ENCODE measurements at places on chromosomes 6 and 20.

- DNase-seq: no peak
Measured at GRCh38 chr20:34675993-34676641, 775 bp downstream of the PIGU start.

DNA sequence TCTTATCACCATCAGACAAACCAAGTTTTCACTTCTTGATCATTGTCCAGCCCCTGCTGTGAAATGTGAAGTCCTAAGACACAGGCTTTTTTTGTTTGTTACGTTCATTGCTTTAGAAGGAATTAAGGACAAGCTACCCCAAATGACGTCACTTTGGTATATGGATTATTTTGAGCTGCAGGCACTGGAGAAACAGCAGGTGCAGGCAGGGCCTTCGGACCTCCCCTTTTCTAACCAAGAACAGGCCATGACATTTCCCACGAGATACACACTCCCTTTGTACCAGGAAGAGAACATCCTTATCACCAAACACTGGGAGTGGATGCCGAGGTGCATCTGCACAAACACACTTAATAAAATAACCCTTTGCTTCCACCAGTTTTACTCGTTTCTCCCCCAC is 418.0 kb upstream of the SULF2 start:
- no peak for DNase-seq

DNA sequence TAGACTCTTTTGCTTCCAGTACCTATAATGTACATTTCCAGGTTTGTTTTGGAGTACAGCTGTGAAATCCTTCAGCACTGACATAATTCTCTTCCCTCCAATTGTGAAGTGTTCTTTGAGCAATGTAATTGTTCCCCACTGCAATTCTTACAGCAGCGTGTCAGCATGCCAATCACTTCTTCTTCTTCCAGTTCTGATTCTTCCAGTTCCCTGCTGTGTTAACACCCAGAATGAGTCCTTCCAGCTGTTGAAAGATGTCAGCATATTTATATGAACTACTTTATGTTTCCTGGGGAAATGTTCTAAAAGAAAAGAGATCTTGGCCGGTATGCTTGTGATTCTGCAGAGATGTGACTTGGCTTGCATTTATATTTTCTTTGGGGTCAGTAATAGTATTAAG is 213.9 kb downstream of the UNC5CL start:
- no peak for DNase-seq

DNA sequence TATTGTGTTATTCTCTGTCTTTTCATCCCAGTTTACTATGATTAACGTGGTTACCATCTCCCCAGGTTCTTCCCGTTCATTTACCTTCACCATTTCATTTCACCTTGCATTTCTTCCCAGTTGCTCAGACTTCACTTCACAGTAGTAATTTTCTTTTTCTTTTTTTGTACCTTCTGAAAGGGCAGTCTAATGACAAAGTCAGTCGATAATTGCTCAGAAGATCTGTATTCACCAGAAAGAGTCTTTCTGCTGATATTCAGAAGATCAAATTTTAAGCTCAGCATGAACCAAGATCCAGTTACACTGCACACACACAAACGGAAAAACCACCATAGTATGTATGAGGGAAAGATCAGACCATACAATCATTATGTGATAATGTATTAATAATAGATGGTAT is 265.5 kb downstream of the ADGB start:
- DNase-seq: no peak

DNA sequence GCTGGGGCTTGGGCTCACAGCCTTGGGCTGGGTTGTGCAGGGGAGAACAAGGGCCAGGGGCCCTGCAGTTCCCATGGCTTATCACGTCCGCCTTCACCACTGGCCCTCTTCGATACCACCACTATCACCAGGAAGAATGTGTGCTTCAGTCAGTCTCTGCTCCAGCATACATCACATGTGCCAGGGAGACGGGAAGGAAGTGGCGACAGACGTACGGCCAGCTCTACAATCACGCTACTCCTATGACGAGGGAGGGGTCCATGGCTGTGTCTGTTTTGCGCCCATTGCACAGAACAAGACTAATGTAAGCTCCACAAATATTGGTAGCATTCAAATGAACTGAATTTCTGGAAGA is 72.1 kb downstream of the TRAM2 start:
- no peak for DNase-seq

DNA sequence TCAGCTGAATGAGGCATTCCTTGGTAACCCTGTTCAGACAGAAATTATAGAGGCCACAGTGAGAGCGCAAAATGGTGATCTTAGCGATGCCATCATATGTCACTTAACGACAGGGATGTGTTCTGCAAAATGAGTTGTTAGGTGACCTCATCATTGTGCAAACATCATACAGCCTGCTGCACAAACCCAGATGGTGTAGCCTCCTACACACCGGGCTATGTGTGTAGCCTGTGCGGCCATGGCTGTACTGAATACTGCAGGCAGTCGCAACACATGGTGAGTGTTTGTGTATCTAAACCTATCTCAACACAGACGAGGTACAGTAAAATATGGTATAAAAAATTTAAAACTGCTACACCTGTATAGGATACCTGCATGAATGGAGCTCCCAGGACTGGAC is 234.1 kb upstream of the PMEPA1 start:
- DNase-seq: no peak

DNA sequence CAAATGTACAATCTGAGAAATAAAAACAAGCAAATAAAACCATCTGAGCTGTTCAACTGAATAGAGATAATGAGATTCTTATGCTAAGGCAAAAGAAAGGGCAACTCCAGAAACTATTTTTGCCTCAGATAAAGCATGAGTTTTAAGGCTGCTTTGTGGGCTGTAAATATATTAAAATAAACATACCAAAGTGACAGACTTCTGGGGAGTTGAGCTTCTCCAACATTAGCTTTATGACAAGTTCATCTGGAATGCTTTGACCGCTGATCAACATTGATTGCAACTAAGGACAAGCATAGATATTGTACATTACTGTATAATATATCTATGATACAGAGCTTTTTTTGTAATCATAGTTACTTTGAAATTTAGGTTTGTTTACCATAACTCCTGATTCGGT is 19.3 kb downstream of the AK9 start:
- no peak for DNase-seq

DNA sequence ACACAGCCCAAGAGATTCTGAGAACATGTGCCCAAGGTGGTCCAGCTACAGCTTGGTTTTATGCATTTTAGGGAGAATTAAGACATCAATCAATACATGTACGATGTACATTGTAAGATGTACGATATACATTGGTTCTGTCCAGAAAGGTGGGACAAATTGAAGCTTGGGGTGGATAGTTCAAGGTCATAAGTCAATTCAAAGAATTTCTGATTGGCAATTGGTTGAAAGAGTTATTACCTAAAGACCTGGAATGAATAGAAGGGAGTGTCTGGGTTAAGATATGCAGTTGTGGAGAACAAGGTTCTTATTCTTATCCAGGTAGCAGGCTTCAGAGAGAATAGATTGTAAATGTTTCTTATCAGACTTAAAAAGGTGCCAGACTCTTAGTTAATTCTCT is 31.8 kb upstream of the LCA5 start:
- DNase-seq: no peak

- no peak for DNase-seq
Measured at GRCh38 chr20:5662769-5663168, 87.4 kb upstream of the SHLD1 start.

GRCh38 chr20:32457479-32457986 is 99.4 kb downstream of the ASXL1 start:
- no peak for DNase-seq

DNA sequence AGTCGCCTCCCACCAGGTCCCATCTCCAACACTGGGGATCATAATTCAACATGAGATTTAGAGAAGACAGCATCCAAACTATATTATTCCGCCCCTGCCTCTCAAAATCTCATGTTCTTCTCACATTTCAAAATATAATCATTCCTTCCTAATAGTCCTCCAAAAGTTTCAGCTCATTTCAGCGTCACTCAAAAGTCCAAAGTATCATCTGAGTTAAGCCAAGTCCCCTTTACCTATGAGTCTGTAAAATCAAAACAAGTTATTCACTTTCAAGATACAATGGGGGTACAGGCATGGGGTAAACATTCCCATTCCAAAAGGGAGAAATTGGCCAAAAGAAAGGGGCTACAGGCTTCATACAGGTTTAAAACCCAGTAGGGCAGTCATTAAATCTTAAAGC is 39.5 kb upstream of the SUMO4 start:
- no peak for DNase-seq

DNA sequence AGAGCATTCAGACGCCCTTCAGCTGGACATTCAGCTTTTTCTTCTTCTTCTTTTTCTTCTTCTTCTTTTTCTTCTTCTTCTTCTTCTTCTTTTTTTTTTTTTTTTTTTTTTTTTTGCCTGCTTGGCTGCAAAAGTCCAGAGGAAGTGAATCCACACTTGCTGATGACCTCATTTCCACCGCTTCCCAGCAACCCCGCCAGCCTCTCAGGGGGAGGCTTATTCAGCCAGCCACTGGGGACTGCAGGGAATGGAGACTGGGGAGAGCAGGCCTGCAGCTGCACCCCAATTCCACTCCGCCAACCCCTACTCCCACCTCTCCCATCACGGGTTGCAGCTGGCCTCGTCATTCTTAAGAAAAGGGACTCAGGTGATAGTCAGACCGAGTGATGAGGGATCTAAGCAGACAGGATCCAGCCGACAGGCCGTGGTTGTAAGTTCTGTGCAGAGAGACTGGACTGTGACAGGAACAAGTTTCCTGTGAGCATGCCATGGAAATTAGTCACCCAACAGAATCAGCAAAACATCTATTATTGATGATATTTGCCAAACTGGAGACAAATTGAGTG is 59.0 kb upstream of the QKI start:
- no peak for DNase-seq

DNA sequence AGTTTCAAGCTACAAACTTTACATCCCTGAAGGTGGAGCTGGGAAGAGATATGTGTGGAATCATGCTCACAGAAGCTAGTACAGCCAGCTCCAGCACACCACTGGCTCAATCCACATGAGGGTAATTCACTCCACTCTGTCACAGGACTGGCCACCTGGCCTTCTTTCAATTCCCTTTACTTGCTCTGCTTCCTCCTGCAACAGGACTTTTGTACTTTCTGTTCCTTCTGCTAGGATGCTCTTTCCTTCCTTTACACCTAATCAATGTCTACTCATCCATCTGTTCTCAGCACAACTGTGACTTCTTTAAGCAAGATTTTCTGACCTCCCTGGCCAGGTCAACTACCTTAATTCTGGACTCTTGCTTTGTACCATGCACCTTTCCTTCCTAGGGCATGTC is 39.4 kb upstream of the MYB start:
- DNase-seq: no peak

- no peak for DNase-seq
Measured at GRCh38 chr6:10417681-10418104, 2.8 kb upstream of the TFAP2A start.

DNA sequence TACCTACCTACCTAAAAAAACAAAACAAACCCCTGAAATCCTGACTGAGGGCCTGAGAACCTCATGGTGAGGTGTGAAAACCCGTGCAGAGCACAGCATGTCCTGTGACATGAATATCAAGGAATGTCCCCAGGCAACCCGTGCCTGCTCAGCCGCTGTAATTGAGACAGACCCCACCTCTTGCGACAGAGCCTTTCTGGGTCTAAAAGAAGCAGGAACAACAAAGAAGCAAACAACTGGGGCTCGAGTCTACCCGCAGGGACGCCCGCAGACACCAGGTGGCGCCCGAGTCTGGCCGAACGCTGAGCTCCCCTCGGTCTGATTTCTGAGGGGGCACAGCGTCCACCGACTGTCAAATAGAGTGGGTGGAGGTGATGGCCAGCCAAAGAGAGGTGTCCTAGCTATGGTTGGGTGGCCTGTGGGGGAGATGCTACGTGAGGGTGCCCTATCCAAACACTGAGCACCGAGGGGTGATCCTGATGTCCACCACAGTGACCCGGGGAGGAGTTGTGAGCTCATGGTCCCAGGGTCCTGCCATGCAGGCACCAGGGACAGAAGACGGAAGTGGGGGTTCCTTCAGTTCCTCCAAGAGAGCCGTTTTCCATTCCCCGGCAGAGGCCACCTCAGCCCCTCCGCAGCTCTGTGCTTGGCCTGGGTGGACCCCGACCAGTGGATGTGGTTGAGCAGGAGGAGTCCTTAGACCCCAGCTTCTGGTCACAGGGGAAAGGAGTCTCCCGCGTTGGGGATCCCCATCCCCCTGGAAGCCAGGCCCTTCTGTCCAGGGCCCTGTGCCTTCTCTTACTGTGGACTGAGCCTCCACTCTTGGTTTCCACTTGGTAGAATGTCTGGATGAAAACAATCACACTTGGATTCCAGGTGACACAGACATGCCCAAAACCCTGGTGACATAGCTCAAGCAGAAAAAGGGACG is 268.2 kb downstream of the CDC5L start:
- DNase-seq: peak; percentile 54

GRCh38 chr6:56899311-56899710 is 55.6 kb upstream of the BEND6 start:
- DNase-seq: no peak

- no peak for DNase-seq
Measured at GRCh38 chr6:139369068-139369467, 5.4 kb downstream of the CITED2 start.

- DNase-seq: no peak
Measured at GRCh38 chr6:34538581-34538980, 17.5 kb downstream of the SPDEF start.

DNA sequence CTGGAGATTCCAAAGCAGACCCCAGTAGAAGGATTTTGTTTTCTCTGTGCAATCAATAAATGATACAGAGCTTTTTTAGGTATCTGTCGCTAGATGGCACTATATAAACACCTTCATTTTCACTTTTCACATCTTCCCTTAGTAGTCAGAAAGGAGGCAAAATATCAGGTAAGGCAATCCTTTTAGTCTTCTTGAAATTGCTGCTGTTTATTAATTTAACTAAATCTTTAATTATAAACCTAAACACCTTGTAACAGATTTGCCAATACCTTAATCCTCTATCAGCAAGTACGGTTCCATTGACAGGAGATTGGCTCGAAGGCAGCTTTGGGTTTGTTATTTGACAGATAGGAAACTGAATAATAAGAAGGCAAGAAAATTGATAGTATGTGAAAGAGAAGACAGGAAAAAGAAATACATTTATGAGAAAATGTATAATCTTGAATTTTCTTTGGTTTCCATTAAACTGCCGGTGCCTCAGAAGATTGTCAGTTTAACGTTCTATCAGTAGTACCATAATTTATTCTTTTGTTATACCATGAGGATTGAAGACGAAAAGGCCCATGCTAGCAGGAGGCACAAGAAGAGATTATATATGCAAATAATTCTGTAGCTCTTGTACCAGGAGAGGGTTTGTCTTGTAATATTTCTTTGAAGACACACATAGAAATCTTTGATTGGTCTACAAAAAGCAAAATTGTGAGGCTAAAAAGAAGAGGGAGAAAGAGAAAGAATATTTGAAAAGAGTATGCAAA is 23.5 kb upstream of the IBTK start:
- no peak for DNase-seq

GRCh38 chr6:15781890-15782289 is 119.1 kb upstream of the DTNBP1 start:
- no peak for DNase-seq

Data from breast epithelium (tissue), 4 donors.